Activated effector memory CD4-positive, alpha-beta T cell treated with anti-CD3 and anti-CD28 coated beads, Interleukin-2, amount 50 U/mL, for 16 hours (primary cell): ENCODE measurements at places on chromosomes 7 and 10.

GRCh38 chr10:110686047-110686446 lies 41.9 kb downstream of the RBM20 start:
- DNase-seq = no peak

- DNase-seq = no peak
Observed at GRCh38 chr10:75015442-75015841, 96.0 kb upstream of the SAMD8 start.

- no peak for DNase-seq
Observed at GRCh38 chr7:141097430-141097829, 23.6 kb downstream of the TMEM178B start.

GRCh38 chr10:92972066-92972870 lies 88.3 kb upstream of the CYP26C1 start:
- no peak for DNase-seq

DNA sequence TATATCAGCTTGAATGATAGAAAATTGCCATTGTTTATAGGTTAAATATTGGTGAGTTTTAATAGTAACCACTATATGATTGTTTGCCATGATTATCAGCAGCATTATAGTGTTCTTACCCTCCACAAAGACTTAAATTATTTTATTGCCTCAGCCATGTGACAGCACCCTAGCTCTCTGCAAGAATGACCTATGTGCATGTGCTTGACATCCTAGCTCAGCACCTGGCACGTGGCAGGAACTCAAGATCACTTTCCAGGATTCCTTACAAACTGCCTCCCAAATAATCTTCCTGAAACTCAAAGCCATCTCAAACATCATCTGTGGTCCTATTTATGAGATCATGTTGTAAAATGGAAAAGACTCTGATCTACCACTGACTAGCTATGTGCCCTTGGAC lies 68.1 kb upstream of the ANKRD30A start:
- no peak for DNase-seq

GRCh38 chr7:105996860-105997737 lies 34.0 kb downstream of the CDHR3 start:
- DNase-seq = no peak

DNA sequence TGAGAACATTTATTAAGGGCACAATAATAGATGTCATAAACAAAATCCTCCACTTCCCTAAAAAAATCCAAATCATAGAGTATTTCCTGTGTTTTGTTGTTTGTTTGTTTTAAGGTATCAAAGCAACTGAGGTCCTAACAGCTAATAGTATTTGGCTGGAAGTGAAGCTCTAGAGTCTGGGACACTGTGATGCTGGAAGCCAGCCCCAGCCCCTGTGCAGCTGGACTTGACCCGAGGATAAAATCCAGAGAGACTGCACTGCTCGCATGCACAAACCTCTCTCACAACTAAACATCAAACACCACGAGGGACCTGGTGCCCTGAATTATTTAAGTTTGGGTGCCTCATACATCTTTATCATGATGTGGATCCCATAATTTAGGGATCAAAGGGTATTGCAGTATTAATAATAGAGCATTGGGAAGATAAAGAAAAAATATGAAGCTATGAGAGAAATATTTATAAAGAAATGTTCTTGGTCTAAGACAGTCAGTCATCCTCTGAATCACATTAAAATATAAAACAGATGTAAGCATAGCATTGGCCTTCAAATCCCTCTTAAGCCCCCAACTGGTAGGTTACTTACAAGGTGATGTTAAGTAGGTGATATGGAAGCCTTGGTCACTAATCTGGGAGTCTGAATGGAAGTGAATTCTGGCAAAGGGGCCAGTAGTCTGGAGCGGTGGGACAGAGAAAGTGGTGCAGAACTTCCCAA lies 44.4 kb downstream of the CUBN start:
- DNase-seq = no peak

- DNase-seq = peak; percentile 57
Observed at GRCh38 chr7:76165973-76166403, 35.7 kb upstream of the SRRM3 start.

- DNase-seq = no peak
Observed at GRCh38 chr10:18268005-18268404, 127.8 kb downstream of the CACNB2 start.

GRCh38 chr10:26528715-26529393 lies 90.7 kb downstream of the APBB1IP start:
- DNase-seq = no peak

GRCh38 chr7:142331941-142332340 lies 74.1 kb upstream of the PRSS58 start:
- DNase-seq = no peak

DNA sequence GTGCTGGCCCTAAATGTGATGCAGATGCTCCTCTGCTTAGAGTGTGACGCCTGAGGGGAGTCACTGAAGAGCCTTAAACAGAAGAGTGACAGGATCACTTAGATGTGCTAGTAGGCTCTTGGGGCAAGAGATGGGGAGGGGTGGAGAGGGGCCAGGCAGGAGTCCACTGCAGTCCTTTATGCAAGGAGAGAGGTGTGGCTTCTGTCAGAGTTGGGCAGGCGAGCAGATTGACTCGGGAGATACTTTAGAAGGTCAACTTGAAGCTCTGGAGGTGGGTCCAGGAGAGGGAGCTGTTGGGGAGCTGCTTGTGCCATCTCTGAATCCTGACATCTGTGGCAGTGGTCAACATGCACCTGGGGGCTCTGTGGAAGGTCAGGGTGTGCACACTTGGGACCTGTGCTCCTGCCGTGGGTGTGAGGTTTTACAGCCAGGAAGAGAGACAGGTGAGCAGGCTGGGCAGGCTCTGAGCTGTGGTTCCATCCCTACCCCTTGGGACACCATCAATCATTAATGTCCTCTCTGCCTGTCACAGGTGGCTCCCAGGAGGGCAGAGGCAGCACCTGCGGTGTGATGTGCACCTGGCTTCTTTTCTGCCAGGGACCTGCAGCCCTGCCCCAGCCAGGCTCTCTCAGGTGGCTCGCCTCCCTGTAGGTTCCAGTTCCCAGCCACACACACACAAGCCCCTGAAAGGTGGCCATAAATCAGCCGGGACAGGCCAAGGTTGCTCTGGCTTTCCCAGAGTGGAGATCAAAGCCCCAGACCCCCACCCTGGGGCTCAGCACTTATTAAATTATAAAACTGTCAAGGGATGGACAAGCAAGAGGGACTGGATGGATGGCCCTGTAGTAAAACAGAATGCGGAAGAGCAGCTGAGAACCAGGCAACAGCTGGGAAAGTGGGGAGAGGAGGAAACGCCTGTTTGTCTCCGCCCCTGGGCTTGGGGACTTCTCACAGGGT lies 14.0 kb downstream of the NEURL1 start:
- peak; percentile 38 for DNase-seq

DNA sequence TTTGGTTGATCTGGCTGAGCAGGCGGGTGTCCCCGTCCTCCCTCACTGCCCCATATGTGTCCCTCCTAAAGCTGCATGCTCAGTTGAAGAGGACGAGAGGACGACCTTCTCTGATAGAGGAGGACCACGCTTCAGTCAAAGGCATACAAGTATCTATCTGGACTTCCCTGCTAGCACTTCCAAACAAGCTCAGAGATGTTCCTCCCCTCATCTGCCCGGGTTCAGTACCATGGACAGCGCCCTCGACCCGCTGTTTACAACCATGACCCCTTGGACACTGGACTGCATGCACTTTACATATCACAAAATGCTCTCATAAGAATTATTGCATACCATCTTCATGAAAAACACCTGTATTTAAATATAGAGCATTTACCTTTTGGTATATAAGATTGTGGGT lies 26.9 kb upstream of the TRIM56 start:
- DNase-seq = peak; percentile 80

DNA sequence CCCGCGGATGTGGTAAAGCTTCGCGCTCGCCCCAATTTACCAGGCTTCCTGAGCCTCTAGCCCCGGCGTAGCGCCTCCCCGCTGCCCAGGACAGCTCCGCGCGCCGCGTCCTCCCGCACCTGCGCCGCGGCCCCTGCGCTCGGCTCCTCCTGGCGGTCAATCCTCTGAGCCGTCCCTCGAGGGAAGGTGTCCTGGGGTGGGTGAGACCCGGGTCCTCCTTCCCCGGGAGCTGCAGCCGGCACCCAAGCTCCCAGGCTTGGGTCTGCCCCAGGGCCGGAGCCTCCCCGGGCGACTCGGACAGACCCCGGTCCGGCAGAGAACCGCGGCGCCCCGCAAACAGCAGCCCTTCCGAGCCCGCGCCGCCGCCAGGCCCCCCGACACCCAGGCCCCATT lies 512 bp downstream of the OSBPL3 start:
- peak; percentile 92 for DNase-seq

- DNase-seq = no peak
Observed at GRCh38 chr10:15344876-15345285, 26.2 kb downstream of the FAM171A1 start.

GRCh38 chr7:30478349-30479201 lies at the start of gene NOD1:
Gene NOD1 (minus strand): TSS chr7:30478784. CDS start chr7:30456921, 21,863 bp downstream.
- peak; percentile 88 for DNase-seq

GRCh38 chr7:106176414-106177299 lies 64.5 kb upstream of the SYPL1 start:
- peak; percentile 89 for DNase-seq

DNA sequence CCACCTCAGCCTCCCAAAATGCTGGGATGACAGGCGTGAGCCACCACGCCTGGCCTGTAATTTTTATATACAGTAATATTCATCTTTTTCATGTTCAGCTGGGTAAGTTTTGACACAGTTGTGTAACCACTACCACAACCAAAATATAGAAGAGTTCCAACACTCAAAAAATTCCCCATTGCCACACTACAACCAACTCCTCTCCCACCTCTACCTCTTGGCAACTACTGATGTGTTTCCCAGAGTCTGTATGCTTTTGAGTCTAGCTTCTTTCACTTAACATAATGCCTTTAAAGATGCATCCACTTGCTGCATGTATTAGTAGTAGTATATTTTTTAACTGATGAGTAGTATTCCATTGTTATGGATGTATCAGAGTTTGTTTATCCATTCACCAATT lies 90.7 kb downstream of the SRPK2 start:
- DNase-seq = no peak

DNA sequence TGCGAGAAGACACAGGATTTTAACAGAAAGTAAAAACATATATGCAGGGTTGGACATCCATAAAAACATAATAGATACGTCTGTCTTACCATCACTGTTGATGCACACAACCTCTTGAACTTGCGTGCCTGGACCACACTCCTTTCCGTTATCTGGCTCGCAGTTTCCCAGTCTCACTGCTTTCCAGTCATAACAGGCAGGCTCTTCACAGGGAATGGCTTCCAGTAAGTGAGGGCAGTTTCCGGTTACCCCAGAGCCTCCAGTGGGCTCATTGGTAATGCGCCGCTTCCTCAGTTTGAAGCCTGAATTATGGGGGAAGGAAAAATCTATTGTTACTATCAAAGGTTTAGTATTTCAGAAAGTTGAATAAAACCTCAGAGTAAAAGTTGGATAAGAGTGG lies 290.7 kb downstream of the THSD7A start:
- no peak for DNase-seq

DNA sequence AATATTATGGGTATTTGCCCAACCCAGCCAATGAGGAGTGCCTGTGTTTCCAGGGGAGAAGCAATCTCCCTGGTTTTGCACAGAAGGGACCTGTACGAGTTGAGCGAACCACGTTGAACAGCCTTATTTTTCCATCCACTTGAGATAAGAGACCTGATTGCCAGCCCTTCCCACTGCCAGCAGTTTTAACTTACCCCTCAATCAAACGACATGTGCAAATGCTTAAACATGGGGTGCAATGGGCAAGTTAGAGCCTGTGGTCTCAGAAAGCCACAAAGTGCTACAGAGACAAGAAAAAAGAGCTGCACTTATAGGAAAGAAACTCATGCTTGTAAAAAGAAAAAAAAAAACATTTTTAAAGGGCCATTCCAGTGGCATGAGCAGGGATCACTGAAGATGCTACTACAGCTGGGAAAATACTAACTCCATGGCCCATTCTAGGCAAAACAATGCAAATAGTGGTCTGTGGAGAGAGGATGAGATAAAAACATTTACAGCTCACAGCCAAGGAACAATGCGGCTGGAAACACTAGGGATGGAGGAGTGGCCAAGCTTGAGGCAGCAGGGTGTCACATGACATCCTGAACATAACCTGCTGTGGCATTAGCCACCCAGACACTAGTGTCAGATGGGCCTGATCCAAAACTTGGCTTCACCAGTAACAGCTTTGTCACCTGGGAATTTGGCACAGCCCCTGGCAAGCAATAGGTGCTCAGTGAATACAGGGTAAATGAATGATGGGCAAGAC lies 162.8 kb downstream of the ELMO1 start:
- DNase-seq = no peak

- DNase-seq = no peak
Observed at GRCh38 chr7:103967401-103967800, 22.1 kb downstream of the RELN start.

GRCh38 chr7:49878089-49878488 lies 104.7 kb downstream of the VWC2 start:
- no peak for DNase-seq

- no peak for DNase-seq
Observed at GRCh38 chr7:114970308-114970707, 48.4 kb downstream of the MDFIC start.

DNA sequence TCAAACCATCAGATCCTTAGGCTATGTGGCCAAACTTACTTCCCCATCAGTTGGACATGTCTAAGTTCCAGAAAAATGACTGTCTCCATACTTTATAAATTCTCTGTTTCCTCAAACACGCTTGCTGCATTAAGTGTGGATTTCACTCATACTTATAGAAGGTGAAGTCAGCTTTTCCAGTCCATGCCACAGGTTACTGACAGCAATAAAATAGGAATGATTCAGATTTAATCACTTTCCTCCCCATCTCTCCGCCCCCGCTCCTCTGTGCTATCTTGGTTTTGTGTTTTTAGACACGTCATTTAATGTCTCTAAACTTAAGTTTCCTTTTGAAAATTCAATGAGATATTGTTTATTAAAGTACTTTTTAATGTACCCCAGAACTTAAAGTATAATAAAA lies 1098.0 kb upstream of the C7orf33 start:
- no peak for DNase-seq

- peak; percentile 63 for DNase-seq
Observed at GRCh38 chr7:113086431-113086888, at the start of gene GPR85. Gene GPR85 (minus strand): TSS chr7:113086827. CDS start chr7:113084721, 2,106 bp downstream.

- DNase-seq = no peak
Observed at GRCh38 chr10:58107506-58107905, 160.2 kb downstream of the IPMK start.
